ENCODE measurements at places on chromosomes 1 and 21.

- DNase-seq, result no peak
Observed at GRCh38 chr1:198492872-198493271, 47.6 kb downstream of the ATP6V1G3 start.

DNA sequence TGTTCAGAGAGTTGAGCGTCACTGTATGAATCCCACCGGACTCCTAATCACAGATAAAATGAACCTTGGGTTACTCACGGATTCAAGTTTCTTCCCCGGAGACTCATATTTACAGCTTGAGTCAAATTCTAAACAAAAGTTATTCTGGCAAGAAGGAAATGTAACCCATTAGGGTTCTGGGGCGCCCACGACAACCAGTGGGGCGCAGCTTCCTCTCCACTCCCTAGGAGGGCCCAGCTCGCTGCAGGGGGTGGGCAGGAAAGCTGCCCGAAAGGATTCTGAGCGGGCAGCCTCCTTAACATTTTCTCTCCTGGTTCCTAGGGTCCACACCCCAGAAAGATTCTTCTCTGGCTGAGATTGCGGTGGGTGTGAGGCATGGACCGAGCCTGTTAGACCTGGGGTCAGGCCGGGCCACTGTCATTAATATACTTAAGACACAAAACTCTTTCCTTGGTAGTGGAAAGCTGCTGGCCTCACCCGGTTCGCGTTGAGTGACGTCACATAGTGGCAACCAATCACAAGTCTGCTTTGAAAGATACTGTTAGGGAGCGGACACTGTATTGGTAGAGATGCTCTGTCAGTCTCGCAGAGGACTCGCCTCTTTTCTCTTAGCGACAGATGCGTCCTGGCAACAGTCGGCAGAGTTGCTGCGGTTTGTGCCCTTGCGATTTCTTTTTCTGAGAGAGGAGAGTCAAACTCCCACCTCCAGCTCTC lies 13.6 kb upstream of the MCOLN3 start:
- DNase-seq, result peak; percentile 65

GRCh38 chr1:183472488-183473216 lies at the start of gene SMG7:
Gene SMG7 (plus strand): TSS chr1:183472499. CDS start chr1:183472621, 122 bp downstream.
- peak; percentile 34 for DNase-seq

GRCh38 chr1:164659621-164660411 lies 100.8 kb downstream of the PBX1 start:
- no peak for DNase-seq

GRCh38 chr1:206716870-206717673 lies 32.4 kb downstream of the MAPKAPK2 start:
- DNase-seq, result no peak

DNA sequence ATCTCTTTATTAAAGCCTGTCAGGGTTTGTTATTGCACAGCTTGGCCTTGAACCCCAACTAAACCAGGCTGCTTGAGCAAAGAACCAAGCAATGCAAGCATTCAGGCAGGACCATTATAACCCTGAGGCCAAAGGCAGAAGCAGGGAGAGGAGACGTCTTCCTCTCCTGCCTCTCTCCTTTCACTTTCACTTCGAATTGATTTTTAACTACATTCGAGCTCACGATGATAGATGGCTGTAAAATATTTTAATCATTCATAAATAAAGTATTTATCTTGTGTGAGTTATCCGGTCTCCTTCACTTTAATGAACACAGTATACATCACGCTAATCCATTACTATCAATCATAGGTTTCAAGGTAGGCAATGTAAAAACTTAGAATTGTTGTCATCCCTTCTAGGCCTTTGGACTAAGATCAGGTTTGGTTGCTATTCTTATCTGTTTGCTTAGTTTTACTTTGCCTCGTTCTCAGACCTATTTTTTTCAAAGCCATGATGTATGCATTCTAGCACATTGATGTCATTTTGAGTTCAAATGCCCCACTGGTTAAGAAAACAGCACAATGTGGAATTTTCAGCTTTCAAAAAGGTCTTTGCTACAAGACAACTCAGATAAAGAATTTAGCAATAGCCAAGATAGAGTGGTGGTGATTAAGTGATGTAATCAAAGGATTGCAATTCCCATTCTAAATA lies 480.2 kb upstream of the RUNX1 start:
- no peak for DNase-seq

- DNase-seq, result no peak
Observed at GRCh38 chr1:25117233-25117823, 115.0 kb downstream of the SYF2 start.

DNA sequence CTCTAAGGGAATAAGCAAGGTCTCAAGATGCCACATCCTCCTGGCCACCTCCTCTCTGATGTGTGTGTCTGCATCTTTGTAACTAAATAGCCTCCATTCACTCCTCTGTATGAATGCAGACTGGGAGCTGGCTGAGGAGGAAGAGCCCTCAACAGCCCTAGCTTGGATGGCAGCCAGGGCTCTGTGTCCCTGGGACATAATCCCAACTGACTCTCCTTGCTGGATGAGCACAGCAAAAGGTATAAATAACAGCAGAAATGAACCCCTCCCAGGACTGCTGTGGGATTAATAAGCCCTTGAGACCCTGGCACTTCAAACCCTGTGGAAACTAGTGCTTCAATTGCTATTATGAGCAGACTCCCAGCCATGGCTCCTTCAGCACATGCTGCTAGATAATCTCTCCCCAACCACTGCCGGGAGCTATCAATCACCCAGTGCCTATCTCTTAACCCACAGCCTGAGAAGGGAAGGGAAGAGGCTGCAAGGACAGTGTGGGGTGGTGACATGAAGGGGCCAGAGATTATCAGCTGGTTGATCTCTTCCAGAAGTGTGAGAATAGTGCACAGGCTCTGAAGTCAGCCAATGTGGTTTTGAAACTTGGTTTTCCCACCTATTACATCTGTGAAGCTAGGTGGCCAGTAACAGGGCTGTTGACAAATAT lies 152.2 kb downstream of the TNR start:
- DNase-seq, result no peak

GRCh38 chr1:178543290-178543607 lies 30.3 kb downstream of the TEX35 start:
- no peak for DNase-seq

- DNase-seq, result no peak
Observed at GRCh38 chr1:88802950-88803349, 88.4 kb downstream of the GTF2B start.

DNA sequence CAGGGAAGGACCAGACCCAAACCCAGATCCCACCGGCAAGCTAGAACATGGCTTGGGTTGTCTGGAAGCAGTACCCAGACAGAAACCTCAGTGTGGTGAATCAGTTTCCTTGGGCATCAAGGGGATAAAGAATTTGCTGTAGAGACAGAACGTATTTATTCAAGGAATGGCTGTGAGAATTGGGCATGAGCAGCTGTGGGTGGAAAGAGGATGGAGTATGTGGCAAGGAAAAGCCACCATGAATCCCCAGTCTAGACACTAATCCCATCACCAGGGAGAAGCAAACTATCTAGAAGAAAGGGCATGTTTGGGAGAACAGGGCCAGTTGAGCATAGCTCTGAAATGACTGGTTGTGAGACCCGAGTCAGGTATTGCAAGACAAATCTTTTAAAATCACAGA lies 109.2 kb downstream of the TOMM20 start:
- no peak for DNase-seq

GRCh38 chr21:9755611-9756010 lies 765.8 kb upstream of the TPTE start:
- DNase-seq, result no peak

DNA sequence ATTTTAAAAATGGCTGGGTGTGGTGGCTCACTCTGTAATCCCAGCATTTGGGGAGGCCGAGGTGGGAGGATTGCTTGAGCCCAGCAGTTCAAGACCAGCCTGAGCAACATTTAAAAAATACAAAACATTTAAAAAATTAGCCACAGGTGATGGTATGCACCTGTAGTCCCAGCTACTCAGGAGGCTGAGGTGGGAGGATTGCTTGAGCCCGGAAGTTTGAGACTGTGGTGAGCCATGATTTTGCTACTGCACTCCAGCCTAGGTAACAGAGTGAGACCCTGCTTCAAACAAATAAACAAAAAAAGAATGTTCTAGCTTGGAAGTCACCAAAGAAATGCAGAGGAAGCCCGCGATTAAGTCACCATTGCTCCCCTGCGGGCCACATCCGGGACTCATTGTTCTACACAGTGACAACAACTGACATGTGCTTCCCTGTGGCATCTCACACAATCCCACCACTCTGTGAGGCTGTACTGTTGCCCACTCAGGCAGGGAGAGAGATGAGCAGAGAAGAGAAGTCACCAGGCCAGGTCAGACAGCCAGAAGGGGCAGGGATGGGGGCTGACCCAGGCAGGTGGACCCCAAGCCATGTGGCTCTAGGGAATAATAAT lies 18.4 kb upstream of the SPATC1L start:
- DNase-seq, result no peak

DNA sequence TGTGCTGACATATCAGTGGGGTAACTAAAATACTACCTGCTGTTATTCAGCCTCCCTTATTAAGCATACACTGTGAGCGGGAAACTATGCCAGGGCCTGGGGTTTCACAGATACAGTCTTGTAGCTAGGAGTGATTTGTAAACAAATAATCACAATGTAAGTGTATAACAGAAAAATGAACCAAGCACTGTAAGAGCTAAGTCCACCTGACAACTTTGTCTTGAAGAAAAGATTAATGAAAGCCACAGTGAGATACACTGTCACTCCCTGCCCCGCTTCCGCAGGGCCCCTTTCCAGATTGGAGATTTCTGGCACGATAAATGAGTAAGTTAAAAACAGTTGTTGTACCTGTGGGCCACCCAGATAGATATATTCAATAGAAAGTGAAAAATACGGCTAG lies 4.8 kb downstream of the RCAN3 start:
- DNase-seq, result no peak

DNA sequence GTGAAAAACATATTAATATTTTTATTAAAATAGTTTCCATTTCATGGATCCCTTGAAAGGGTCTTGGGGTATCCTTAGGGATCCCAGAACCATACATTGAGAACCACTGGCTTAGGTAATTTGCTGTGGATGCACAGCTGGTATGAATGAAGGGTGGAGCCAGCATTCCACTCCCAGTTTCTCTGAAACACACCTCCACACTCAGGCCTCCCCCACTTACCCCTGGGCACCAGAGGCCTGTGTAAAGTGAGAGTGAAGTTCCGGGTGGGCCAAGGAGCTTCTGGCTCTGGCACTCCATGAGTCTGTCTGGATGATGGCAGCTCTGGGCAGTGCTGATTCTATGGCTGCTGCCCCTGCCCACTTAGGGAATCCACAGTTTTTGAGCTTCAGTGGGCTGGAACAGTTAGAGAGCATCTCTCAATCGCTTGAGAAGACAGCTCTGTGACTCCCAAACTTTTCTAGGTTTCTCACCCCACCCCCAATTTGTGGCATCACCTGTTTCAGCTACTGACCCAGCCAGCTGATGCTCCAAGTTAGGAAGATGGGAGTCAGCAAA lies 57.8 kb upstream of the CD1D start:
- DNase-seq, result no peak

GRCh38 chr1:112188611-112189010 lies 199.1 kb upstream of the KCND3 start:
- no peak for DNase-seq

- no peak for DNase-seq
Observed at GRCh38 chr1:200921571-200922110, 26.9 kb downstream of the INAVA start.

GRCh38 chr21:38741950-38742256 lies 63.8 kb upstream of the ETS2 start:
- no peak for DNase-seq

GRCh38 chr21:14491269-14491681 lies 54.8 kb downstream of the SAMSN1 start:
- DNase-seq, result no peak

GRCh38 chr21:24046829-24047443 lies 1560.3 kb downstream of the MRPL39 start:
- no peak for DNase-seq

DNA sequence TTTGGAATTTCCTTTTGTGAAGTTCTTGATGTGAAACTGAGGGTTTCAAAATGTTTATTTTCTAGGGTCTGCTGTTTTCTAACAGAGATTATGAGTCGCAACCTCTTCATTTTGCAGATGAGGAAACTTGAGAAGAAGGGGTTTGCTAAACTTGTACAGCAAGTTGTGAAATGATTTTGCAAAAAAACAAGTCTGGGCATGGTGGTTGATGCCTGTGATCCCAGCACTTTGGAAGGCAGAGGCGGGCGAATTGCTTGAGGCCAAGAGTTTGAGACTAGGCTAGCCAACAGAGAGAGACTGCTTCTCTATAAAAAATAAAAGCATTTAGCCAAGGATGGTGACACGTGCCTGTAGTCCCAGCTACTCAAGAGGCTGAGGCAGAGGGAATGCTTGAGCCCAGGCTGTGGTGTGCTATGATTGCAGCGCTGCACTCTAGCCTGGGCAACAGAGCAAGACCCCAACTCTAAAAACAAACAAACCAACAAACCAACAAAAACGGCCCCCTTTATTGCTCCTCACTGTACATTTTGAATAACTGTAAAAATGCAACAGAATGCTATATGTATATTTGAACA lies 9.9 kb downstream of the TRIM67 start:
- DNase-seq, result no peak

Data from stimulated activated CD8-positive, alpha-beta memory T cell treated with anti-CD3 and anti-CD28 coated beads, Interleukin-2, amount 100 ng/mL, for 48 hours (primary cell).